Stimulated activated CD8-positive, alpha-beta memory T cell treated with anti-CD3 and anti-CD28 coated beads, Interleukin-2, amount 100 ng/mL, for 1 hour (primary cell): ENCODE measurements at places on chromosomes 16 and 17.
A peak's percentile ranks its signal among the peaks of the same experiment; 100 is the strongest.

DNA sequence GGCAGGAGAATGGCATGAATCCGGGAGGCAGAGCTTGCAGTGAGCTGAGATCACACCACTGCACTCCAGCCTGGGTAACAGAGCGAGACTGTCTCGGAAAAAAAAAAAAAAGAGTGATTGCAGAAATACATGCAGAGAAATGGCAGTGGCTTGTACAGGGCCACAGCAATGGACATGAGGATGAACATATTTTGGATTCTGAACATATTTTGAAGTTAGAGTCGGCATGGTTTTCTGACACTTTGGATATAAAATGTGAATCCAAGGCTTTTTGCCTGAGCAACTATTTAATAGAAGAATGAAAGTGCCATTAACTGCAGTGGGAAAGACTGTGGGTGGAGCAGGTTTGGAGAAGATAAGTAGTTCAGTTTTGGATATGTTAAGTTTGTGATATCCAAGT is 35.8 kb downstream of the CPD start:
- no peak for DNase-seq

DNA sequence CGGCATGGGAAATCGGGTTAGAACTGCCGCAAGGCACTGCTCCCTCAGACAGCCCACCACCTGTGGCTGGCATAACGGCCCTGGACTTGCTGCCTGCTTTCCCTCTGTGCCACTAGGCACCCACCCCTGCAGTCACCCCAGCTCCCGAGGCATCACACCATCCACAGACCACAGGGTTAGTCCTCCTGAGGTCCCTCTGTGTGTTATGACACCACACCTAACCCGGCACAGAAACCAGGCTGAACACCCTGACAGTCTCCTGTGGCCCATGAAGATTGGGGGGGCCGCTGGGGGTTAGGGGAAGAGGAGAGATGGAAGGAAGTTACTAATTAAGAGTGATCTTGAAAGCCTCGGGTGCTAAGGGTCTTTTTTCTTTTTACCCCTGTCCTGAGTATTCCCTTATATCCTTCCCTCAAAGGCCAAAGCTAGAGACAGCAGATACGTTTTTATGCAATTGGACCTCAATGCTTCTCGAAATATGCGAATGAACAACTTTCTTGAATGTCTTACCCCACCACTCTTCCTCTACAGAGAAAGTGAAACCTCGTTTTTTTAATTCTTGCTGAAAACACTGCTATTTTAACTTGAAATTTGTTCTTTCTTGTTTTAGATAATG is 7.0 kb downstream of the CYTH1 start:
- no peak for DNase-seq

DNA sequence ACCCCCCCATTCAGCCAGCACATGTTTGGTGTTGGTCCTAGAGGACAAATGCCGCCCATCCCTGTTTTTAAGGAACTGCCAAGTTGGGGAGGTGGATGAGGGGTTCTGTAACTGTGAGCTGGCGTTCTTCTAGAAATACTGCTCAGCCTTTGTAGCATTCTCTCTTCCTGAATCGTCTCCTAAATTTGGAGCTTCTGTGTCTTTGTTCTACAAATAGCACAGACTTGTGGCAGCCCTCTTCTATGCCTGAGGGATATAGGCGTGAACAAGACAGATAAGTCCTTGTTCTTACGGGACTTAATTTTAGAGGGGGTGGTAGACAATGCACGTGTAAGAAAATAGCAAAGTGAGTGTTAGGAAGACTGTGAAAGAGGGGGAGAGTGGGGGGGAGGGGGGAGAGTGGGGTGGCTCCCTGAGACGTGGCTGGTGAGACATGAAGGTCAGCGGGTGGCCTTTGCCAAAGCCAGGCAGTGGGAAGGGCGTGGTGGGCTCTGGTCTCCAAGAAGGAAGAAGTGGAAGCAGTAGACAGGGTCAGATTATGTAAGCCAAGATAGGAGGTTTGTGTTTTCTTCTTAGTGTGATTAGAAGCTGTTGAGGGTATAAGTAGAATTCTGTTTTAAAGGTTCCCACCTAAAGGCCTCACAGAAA is 9.9 kb downstream of the MFSD11 start:
- DNase-seq, result no peak

DNA sequence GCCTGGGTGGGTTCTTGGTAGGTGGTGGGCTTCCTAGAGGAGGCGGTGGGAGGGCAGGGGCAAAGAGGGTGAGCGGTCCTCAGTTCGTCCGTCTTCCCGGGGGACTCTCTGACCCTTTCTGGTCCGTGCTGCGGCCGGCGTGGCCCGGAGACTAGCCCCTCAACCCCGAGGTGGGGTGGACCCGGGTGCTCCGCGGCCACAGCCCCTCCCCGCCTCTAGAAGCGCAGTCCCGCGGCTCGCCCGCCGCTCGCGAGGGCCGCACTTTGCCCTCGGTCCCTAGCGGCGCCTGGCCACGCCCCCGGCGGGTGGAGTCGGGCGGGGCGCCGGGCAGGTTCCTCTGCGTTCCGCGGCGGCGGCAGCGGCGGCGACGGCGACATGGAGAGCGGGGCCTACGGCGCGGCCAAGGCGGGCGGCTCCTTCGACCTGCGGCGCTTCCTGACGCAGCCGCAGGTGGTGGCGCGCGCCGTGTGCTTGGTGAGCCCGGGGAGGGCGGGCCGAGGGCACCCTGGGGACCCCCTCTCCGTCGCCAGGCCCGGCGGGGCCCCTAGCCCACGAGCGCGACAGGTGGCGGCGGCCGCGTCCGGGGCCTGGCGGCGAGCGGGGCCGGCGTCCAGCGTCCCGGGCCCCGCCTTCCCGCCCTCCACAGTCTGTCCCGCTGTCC is at the start of gene SYNGR2:
SYNGR2 (plus strand) TSS at position 340 of the 661 bp plus-strand sequence; CDS start at position 376, 36 bp downstream.
- DNase-seq, result peak; percentile 72

- no peak for DNase-seq
These were observed 182.2 kb upstream of the CPHXL start for GRCh38 chr16:75908331-75909117.

DNA sequence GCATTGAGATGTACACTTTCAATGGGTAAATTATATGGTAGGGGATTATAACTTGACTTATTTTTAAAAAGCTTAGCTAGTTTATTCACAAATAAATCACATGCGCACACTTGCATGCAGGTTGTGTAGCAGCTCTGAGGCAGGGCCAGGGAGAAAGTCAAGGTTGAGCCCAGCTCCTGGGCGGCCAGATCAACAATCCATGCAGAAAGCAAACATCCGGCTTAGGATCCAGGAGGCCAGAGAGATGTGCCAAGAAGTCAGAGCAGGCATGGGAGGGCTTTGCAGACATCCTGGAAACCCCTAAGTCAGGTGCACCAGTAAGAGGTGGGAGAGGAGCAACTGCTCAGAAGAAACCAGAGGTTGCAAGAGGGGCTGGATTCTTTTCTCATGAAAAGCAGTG is 186.5 kb downstream of the AXIN2 start:
- DNase-seq, result no peak

DNA sequence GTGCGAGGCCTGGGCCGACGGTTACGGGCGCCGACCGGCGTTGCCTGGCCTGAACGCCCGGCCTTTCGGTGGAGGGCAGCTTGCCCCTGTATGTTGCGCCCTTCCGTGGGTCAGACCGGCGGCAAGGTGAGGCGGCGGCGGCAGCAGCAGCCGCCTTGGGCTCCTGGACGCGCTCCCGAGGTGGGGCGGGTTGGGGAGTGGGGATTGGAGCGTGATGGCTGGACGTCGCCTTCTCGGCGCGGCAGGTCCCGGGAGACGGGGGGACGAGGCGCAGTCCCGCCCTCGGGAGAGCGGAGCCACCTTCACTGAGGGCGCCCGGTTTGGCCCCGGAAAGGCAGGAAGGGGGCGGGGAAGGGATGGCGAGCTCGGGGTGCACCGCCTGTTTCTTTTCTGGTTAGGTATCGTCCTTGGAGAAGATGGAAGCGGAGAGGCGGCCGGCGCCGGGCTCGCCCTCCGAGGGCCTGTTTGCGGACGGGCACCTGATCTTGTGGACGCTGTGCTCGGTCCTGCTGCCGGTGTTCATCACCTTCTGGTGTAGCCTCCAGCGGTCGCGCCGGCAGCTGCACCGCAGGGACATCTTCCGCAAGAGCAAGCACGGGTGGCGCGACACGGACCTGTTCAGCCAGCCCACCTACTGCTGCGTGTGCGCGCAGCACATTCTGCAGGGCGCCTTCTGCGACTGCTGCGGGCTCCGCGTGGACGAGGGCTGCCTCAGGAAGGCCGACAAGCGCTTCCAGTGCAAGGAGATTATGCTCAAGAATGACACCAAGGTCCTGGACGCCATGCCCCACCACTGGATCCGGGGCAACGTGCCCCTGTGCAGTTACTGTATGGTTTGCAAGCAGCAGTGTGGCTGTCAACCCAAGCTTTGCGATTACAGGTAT is 671 bp downstream of the DGKE start:
- DNase-seq, result peak; percentile 53

DNA sequence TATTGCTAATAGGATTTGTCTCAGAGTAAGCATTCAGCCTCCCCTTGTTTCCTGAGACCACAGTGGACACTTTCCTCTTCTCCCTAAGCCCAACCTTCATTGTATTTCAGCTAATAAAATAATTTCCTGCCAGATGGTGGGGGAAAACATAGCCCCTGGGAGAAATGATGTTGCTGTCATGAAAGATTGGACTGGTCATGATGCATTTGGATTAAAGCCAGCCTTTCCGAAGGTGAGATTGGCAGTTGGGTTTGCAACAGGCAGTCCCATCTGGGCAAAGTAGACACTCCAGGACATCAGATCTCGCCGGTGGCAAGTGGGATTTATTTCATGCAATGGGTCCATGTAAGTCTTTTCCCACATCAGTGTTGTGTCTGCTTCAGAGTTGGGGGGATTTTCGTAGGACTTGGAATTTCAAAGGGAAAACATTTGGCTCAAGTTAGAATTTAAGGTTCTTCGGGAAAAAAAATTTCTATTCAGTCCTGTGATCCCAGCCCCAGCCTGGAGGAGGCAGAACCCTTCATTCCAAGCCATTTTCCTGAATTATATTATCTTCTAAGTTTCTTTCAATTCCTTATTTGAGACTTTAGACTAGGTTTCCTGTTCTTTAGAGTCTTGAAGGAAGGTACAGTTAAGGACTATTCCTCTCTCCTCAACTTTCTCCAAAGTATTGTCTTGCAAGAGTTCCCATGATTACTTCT is 391.7 kb downstream of the XYLT1 start:
- DNase-seq, result no peak

GRCh38 chr16:48052731-48053417 is 102.9 kb downstream of the ABCC12 start:
- DNase-seq, result no peak

GRCh38 chr16:85248342-85248741 is 136.1 kb upstream of the CIBAR2 start:
- DNase-seq, result no peak

DNA sequence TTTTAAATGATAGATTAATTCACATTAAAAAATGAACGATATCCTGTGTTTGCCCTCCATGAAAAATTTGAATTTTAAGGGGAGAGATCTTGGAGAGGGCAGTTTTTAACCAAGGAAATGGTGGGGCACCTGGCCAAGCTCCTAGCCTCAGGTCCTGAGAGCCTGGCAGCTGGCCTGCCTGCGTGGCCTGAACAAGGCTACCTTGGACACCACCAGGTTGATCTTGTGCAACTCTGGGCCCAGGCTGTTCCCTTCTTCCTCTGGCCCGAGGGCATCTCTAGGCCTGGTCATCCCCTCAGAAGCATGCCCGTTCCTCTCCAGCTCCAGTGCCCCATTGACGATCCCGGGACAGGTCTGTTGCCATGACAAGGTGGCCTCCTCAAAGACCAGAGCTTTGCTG is 33.4 kb upstream of the LONP2 start:
- no peak for DNase-seq

DNA sequence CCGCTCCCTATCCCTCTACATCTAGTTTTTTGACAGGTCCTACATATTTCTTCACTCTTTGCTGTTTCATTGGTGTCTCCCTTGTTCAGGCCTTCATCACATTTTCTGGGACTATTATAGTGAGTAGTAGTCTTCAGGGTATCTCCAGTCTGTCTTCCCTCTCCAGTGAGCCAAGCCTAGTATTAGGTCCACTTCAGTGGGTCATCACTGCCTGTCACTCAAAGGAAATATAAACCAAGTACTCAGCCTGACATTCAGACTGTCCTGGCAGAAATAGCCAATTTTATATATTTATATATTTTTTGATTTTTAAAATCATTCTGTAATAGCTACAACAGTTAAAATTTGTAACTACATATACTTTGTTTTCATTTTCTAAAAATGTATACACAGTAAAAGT is 137.8 kb downstream of the CYB561 start:
- no peak for DNase-seq

DNA sequence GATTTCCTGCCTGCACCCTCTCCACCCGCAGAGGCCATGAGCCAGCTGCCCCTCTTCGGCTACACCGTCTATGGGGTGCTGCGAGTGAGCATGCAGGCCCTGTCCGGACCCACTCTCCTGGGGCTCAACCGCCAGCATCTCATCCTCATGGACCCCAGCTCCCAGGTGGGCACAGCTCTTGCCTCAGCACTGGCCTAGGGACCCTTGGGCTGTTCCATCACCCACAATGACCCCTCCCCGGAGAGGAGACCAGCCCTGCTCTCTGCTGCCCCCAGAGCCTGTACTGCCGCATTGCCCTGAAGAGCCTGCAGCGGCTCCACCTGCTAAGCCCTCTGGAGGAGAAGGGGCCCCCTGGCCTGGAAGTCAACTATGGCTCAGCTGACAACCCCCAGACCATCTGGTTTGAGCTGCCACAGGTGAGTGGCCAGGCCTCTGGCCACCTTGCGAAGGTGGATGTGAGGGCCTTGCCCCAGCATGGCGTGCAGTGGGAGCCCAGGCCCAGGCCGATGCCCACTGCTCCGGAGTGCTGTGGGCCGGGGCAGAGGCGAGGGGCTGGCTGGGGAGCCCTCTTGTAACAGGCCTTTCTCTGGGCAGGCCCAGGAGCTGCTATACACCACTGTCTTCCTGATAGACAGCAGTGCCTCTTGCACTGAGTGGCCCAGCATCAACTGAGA is 7.3 kb upstream of the SMIM5 start:
- no peak for DNase-seq

- DNase-seq, result no peak
These were observed 92.9 kb downstream of the RGS9 start for GRCh38 chr17:65230040-65230439.

DNA sequence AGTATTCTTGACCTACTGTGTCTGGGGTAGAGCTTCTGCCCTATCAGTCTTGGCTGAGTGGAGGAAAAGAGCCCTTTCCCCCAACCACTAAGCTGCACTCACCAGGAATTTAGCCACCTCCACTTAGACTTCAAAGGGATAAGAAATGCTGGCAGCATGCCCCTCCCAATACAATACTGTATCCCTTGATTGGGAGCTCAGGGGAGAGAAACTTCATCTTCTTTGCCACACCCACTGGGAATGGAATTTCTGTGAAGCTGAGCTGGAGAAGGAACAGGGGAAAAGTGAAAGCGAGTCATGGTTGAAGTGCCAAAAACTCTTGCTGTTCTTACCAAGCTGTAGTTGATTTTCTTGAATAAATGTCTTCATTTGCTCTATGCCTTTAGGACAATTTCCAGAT is 68.8 kb downstream of the CEP112 start:
- DNase-seq, result no peak
